Endothelial cell (in vitro differentiated cells): ENCODE measurements at places on chromosomes 5 and 9.

GRCh38 chr9:13480693-13481092 is 201.2 kb upstream of the MPDZ start:
- DNase-seq, result no peak

- no peak for DNase-seq
These were observed 89.4 kb upstream of the SH3PXD2B start for GRCh38 chr5:172543484-172544298.

DNA sequence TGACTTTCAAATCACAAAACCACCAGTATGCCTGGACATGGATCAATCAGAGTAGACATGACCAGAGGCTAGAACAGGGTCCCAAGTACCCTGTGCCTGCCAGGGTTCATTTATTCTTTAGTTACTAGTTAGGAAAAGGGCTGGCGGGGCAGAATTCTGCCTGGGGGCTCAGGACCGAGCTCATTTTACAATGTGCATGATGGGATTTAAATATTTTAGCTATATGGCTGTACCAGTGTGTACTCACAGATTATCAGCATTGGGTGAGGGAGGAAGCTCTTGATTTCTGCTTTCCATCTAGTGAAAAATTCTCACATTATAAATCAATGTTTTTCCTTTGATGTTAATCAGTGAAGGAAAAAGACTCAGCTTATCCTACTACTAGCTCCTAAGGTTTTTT is 1511.1 kb downstream of the EFNA5 start:
- DNase-seq, result no peak

GRCh38 chr5:169429044-169429443 is 128.1 kb upstream of the SLIT3 start:
- no peak for DNase-seq

DNA sequence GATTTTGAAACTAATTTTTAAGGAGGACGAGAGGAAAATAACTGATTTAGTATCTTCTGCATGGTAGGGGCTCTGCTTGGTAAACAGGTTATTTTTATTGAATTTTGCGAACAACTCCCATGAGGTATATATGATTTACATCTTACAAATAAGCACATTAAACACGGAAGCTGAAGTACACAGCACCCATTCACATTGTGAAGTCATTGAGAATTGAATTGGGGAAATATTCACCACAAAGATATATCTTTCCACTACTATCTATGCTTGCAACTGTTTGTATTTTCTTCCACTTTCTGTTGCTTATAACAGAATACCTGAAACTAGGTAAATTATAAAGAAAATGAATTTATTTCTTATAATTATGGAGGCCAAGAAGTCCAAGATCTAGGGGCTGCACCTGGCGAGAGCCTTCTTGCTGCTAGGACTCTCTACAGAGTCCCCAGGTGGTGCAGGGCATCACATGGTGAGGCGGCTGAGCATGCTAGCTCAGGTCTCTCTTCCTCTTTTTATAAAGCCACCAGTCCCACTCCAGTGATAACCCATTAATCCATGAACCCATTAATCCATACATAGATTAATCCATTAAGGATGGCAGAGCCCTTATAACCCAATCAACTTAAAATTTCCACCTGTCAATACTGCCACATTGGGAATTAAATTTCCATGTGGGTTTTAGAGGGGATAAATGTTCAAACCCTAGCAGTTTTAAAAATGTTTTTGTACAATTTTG is 79.0 kb upstream of the ZNF608 start:
- DNase-seq, result no peak

DNA sequence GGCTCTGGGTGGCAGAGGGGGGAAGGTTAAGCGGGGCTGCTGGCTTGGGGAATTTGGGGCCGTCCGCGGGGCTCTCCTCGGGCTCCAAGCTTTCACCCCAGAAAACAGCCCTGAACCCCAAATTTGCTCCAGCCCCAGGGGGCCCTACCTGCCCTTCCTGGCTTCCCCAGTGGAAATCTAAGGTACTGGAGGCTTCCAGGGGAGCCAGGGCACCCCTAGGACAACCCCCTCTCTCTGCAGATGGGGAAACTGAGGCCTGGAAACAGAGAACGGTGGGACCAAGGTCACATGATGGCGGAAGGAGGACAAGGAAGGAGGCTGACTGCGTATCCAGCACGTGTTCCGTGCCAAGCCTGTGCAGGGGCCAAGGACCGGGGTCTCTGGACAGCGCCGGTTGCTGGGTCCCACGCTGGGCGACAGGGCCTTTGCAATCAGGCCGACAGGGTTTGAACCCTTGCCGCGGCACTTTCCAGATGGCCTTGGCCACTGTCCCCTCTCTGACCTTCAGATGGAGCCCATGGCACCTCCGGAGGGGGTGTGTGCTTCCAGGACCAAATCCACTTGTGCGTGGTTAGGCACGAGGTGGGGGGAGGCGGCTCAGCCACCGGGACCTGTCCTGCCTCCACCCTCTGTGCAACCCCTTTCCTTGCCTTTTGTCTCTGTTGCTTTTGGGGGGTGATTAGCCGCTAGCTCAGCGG is 183.1 kb downstream of the C9orf50 start:
- no peak for DNase-seq

DNA sequence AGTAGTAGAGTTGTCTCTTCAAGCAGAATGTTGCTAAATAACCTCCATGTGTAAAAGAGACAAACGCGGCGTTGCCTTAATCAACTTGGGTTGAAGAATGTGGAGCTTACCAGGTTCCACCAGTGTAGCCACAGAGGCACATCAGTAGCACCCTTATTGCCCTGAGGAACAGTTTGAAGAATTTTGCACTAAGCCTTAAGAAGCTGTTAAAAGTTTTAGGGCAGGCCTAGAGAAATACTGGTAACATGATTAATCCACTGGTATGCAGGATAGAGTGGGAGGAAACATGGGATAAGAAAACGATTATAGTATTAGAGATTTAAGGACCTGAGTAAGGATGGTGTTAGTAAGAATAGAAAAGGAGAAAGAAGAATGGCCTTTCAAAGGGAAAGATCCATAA is 100.6 kb downstream of the ZCCHC7 start:
- no peak for DNase-seq

- DNase-seq, result no peak
These were observed 1429.8 kb upstream of the CDH9 start for GRCh38 chr5:28468166-28468565.
